ENCODE measurements at places on chromosomes 2 and 18.

DNA sequence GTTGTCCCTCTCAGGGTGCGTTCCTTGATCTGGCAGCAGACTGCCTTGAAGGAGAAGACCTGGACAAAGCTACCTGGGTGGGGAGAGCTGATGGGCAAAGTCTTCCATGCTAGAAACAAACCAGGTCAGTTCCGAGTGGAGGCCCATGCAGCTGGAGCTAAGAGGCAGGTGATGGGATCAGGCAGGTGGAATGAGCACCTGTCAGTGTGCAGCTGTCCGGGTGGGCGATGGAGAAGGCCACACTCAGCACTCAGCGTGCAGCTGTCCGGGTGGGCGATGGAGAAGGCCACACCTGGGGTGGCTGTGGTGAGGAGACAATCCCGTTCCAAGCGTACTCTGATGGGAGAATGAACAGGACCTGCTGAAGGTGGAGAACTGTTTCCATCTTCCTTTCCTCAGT lies 237.3 kb upstream of the MYT1L start:
- no peak for DNase-seq

- DNase-seq, result no peak
Observed at GRCh38 chr2:21431078-21431477, 307.3 kb downstream of the TDRD15 start.

- no peak for DNase-seq
Observed at GRCh38 chr18:80225685-80226084, 21.6 kb downstream of the PARD6G start.

GRCh38 chr2:71578767-71579342 lies 125.5 kb downstream of the DYSF start:
- no peak for DNase-seq

GRCh38 chr2:227462972-227463931 lies 8.7 kb upstream of the AGFG1 start:
- no peak for DNase-seq

DNA sequence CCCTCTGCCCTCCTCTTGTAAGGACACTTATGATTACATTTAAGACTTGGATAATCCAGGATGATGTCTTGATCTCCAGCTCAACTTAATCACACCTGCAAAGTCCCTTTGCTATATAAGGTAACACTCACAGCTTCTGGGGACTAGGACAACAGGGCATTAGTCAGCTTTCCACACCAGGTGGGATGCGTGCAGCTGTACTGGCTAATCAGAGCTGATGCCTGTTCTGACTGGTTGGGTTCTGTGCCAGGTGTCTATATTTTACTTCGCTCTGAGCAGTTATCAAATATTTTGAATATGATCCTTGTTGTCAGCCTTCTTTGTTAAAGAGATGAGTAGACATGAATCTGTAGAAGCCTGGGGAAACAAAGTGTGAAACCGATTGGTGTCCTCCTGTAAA lies 115.5 kb upstream of the ATP8B1 start:
- DNase-seq, result no peak

DNA sequence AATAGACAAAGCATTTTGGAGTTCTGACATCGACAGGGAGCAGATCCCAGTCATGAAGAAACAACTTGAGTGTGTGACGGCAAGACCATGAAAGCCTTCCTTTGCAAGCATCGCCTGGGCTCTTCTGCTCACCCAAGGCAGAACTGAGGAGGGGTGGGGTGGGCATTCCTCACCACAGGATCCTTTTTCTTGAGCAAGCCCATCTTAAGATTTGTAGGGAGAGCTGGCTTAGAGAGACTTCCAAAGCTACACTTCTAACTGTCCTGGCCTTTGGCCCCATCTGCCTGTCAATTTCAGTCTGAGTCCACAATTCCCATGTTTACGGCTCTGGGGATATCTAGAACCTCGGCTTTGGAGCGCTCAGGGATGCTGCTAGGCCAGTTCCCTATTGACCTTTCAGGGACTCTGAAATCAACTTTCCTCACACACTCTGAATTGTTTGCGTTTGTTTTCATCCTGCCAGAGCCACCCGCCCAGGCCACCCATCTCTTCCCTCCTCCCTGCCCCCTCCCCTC lies 3.7 kb downstream of the KLHL14 start:
- DNase-seq, result no peak

GRCh38 chr18:23066060-23066459 lies 69.2 kb upstream of the CABLES1 start:
- DNase-seq, result no peak

DNA sequence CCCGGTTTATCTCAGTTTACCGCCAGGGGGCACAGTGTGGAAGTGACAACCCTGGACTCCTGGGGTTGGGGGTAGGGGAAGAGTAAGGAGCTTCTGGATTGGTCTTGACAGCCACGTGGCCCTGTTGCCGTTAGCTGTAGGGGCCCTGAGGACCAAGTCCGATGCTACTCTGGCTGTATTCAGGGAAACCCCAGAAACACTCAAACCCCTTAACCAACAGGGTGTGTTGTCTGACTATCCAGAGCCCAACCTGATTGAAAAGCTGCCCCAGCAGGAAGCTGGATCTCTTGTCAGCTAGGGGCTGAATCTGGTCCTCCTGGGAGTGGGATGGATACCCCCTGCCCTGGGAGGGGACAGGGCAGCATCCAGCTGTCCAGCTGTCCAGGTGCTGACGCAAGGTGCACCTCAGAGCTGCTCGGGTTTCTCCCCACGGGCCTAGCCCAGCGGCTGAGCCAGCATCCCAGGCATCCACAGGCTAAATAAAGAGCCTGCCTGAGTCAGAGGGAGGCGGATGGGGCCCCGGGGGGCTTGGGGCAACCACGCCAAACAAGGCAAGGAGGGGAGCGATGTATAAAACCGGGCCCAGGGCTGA lies 3.1 kb upstream of the GMPPA start:
- DNase-seq, result peak; percentile 99

DNA sequence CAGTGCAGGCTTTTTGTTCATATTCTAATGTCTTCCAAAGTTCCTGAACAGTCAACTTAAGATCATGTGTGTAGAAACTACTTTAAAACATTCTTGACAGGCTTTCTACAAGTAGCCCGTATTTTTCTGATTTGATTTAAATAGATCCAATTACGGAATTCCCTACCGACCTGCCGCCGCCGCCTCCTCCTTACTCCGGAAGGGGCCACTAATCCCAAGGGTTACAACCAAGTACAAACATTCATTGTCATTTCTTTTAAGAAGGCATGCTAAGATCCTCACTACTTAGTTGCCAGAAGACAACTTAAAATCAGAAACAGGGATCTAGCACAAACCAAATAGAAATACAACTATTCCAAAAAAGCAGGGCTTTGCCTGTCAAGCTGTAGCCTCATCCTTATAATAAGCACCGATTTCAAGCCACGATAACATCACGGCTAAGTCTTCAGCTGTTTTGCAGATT lies 784 bp downstream of the WDR33 start:
- no peak for DNase-seq

GRCh38 chr2:52629531-52629930 lies 1138.1 kb upstream of the CHAC2 start:
- no peak for DNase-seq

GRCh38 chr2:121705958-121706357 lies 30.7 kb downstream of the NIFK start:
- DNase-seq, result no peak

GRCh38 chr18:59792353-59792752 lies 95.1 kb upstream of the CCBE1 start:
- DNase-seq, result no peak

- DNase-seq, result no peak
Observed at GRCh38 chr2:127106457-127106990, 430 bp downstream of the BIN1 start.

GRCh38 chr2:41736105-41736567 lies 311.7 kb upstream of the PKDCC start:
- DNase-seq, result no peak

DNA sequence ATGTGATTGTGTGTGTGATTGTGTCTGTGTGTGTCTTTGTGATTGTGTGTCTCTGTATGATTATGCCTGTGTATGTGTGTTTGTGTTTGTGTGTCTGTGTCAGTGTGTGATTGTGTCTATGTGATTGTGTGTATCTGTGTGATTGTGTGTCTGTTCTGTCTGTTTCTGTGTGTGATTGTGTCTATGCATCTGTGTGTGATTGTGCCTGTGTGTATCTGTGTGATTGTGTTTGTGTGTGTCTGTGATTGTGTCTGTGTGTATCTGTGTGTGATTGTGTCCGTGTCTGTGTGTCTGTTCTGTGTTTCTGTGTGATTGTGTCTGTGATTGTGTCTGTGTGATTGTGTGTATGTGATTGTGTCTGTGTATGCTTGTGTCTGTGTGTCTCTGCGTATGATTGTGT lies 12.1 kb upstream of the KLHL30 start:
- no peak for DNase-seq

DNA sequence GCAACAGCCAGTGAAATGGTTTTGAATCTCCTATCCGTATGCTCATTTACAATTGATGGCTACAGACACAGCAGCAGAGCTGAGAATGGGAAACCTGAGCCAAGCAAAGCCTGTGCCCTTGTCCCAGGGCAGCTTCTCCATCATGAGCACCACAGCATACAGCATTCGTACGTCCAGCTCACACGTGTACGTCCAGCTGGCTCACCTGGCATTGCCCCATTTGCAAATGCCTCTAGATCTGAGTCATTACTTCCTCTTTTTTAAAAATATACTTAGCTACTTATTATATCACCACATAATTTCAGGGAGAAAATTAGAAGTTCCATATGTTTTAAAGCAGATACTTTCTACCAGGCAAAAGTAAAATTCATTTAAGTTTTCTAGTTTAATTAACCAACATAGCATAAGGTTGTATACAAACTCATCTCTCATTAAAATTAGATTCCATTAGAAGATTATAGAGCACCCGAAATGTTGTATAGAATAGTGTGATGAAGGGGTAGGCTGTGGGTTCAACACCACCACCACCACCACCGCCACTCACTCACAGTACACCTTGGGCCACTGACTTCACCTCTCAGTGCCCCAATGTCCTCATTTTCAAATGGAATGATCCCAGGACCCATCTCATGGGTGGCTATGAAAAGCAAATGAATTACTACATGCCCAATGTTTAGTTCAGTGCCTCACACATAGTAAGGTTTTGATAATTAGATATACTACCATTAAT lies 31.4 kb upstream of the TMEM177 start:
- DNase-seq, result no peak

DNA sequence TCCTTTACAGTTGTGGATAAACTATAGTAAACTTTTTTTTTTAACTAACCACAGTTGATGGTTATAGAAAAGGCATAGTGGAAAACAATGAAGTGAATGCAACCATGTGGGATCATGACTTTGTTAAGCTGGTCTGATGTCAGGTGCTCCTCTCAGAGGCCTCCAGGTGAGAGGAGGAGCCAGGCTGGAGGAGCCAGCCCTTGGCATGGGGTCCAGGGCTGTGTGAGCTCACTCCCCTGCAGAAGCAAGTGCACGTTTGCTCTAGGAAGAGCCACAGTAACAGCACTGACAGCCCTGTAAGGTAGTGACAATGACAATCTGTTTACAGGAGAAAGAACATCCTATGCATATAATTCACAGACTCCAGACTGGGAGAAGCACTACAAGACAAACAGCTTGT lies 5.7 kb downstream of the PPP1R7 start:
- no peak for DNase-seq

GRCh38 chr2:20015482-20016083 lies 3.1 kb upstream of the MATN3 start:
- peak; percentile 65 for DNase-seq

DNA sequence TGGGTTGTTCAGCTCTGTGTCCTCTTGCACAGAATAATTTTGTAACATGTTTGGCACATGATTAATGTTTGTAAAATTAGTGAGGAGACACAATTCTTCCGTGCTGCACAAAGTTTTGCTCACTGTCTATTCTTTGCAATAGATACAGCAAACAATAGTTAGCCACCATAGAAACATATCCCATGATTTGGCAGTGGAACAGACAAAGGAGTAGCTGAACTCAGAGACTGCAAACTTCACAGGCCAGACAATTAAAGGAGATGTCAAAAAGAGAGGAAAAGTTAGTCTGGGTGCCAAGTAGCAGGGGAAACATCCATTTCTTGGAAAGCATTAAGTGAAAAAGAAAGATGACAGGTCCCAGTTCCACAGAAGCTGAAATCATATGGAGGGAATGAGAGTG lies 267.4 kb upstream of the NRXN1 start:
- DNase-seq, result no peak

DNA sequence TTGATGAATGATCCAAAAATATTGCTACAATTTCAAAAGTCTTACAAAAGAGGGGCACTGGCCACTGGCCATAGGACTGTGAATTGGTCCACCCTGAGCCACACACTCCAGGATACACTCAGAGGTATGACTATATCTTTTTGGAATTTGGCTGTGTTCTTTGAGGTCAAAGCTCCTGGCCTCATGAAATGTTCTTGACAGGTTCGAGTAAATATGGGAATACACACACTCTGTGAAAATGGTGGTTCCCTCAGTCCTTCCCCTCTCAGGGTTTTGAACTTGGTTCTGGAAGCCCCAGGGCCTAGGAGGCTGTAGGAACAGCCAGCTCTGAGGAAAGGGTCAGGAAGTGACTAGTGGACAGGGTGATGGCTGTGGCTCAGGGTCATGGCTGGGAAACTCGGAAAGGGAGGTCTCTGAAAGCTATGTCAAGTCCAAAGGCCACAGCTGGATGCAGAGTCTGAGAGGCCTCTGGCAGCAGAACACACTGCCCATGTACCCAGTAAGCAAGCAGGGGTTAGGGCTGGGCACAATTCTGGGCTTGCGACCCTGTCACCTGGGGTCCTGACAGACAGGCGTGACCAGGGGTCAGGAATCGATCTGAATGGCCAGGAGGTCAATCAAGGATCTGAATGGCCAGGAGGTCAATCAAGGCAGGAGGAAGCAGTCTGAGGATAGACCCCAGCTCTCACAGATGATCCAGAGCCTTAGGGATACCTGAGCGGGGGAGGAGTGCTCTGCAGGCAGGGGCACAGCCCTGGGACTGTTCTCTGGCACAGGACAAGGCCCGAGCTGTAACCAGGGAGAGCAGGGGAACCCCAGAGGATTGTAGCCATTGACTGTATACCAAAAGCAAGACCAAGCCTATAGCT lies 223.4 kb upstream of the SMAD2 start:
- DNase-seq, result no peak

DNA sequence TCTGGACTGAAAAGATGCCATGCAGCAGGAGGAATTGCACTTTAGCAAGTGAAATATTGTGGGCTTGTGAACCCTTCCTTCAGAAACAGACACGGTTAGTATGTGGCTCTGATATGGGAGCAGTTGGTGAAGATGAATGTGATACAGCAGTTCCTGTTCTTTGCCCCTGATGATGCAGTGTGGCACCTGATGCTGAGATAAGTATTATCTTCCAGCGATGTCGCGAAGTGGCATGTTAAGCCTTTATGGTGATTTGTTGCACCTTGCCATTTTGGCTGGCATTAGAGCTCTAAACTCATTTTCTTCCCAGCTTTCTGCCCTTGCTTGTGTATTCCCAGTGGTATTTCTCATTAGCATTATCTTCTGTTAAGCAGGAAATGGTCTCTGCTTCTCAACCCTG lies 441.6 kb upstream of the RAB12 start:
- no peak for DNase-seq
